NCI-H1930 (cell line): ENCODE measurements at places on chromosomes 2 and 18.

DNA sequence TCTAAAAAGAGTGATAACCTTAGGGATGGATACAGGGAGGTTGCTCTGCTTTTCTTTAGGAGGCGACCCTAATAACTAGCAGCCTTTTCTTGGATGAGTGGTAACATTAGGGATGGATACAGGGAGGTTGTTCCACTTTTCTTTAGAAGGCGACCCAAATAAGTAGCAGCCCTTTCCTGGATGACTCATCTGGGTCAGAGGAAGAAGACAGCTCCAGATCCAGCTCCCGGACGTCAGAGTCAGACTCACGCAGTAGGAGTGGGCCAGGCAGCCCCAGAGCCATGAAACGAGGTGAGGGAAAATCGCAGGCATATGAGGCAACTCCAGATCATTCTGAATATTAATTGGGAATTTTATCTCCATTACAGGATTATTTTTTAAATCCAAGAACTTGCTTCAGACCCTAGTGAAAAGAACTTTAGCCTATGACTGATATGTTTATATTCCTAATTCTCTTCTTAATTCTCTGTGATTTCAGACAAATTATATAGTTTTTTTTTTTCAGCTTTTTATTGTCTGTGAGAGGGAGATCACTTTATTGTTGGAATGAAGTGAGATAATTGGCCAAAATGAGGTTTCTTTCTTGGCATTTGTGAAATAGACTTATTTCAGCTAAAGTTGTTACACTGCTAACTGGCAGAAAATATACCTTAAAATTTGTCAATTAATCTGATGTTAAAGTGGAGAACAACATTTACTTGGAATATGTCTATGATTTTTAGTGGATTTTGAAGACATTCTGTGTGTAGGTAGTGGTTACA, 31.2 kb upstream of the C1GALT1C1L start:
- no peak for DNase-seq

DNA sequence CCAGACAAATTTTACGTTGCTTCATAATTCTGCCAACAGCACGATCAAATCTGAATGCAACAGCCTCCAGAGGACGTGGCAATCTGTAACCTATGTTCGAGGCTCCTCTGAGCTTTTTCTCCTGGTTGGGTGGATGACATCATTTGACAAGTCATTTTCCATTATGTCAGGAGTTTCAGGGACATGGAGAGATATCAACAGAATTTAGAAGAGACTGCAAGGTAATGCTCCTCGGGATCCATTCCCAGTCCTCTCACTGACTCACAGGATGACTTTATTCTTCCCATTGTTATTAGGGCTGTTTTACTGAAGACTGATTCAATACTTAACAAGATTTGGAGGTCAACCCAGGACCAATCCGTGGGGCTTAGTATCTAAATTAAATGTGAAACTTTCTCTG, 72.5 kb upstream of the RNF152 start:
- DNase-seq: no peak

GRCh38 chr18:22459491-22459890, 41.8 kb upstream of the CTAGE1 start:
- no peak for DNase-seq

GRCh38 chr2:144322379-144322778, 197.5 kb downstream of the ZEB2 start:
- no peak for DNase-seq

- no peak for DNase-seq
Measured at GRCh38 chr2:109655287-109655686, 41.1 kb downstream of the SOWAHC start.

GRCh38 chr2:72089537-72089936, 58.1 kb downstream of the CYP26B1 start:
- no peak for DNase-seq

- DNase-seq: no peak
Measured at GRCh38 chr2:135743860-135744259, 2.2 kb downstream of the UBXN4 start.

DNA sequence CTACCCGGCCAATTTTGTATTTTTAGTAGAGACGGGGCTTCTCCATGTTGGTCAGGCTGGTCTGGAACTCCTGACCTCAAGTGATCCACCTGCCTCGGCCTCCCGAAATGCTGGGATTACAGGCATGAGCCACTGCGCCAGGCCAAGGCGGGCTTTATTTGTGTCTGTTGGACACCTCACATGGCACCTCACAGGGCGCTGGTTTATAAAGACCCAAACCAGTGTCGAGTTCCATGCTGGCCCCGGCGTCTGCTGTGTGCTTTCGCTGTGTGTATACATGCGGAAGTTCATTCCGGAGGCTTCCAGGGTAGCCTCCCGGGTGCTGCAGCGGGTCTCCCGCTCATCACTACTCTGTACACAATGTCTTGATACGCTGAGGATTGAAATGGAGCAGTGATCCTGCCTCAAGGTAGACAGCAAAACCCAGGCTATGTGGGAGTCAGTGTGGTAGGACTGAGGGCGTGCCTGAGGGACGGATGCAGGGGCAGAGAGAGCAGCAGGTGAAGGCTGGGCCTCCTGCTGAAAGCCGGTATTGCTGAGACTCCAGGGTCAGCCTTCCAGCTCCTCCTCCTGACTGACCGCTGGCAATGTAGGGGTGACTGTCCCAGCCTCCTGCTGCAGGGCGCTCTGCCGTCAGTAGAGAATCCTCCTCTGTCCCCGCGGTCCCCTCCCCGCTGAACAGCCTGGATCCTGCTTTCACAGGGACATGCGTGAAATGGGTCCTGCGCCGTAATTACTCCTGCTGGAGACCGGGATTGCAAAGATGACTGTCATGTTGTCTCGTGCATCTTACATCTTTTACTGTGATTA, 22.7 kb downstream of the LDLRAD4 start:
- DNase-seq: no peak

DNA sequence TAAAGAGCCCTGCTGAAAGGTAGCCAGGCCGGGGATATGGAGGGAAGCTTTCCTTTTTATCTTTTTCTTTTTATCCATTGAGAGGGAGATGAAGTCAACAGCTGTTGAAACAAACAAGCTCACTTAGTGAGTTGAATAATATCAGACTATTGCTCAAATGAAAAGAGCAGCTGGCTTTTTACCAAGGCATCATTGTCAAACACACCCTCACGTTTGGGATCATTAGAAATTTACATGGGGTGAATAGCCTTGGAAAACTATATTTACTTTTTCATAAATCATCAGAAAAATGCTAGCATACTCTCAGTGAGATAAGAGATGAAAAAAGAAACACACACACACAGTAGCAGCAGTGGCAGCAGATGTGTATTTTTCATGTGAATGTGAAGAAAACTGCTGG, 71.5 kb upstream of the HNMT start:
- DNase-seq: peak; percentile 93

DNA sequence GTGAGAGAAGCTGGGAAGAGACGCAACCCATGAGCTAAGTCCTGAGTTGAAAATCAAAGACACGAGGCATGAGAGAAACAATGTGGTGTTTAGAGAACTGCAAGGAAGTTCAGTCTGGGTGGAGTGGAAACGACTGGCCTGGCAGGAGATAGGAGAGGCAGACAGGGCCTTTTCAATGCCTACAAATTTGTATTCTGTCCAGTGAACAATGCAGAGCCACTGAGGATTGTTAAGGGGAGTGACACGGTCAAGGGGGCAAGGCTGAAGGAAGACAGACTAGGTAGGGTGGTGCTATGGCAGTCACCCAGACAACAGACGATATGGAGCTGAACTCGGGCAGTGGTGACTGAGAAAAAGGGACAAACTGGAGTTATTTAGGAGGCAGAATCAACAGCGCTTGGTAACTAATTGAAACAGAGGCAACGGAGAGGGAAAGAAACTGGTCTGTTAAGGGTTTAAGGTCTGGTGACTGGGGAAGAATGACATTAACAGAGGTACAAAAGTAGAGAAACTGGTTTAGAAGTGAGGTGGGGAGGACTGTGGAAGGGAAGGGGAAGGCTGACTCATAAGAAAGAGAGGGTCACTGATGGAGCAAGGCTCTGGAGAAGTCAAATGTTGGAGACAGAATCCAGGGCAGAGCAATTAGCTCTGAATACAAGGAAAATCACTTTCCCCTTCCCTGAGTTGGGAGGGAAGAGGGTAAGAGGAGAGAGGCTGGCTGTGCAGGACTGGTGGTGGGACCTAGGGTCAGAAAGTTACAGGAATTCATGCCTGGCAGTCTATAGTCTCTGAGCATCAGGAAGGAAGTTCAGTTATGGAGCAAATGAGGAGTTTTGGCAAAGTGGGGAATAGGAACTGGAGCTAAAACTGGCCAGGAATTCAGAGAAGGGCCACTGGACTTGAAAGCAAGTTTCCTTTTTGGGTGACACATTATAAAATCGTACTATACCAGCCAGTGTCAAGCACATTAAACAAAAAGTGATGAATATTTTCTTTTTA, 63.4 kb upstream of the CHRNA1 start:
- no peak for DNase-seq

- no peak for DNase-seq
Measured at GRCh38 chr2:20416723-20417122, 30.2 kb upstream of the RHOB start.

- DNase-seq: no peak
Measured at GRCh38 chr2:159010963-159011362, 42.5 kb downstream of the TANC1 start.

DNA sequence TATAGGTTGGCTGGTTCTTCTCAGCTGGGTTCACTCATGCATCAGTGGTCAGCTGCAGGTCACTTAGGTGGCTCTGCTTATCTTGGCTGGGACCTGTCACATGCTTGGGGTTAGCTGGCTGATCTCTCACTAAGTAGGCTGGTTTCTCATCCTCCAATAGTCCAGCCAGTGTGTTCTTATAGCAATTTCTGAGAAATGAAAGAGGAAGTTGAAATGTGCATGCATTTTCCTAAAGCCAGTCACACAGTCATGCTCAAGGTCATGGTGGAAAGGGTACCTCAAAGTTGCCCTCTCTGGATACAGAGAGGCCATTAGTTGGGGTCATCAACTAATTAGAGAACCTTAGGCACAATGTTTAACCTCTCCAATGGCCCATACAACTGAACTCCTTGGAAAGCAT, 64.4 kb downstream of the KLHL29 start:
- DNase-seq: no peak

DNA sequence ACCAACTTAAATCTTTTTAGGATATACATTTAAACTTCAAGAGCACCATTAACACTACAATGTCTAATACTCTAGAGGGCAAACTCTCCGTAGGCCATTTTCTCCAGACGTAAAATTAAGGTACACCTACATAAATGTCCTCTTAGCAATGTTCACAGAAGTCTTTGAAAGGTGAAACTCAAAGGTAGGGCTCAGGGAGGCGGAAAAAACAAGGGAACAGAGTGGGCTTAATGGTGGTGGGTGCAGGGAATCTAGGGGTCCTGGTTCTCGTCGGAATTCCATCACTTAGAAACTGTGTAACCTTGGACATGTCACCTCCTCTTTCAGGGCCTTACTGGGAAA, 668 bp downstream of the NFU1 start:
- DNase-seq: no peak

GRCh38 chr2:164314148-164314547, 307.1 kb downstream of the GRB14 start:
- DNase-seq: no peak

- DNase-seq: no peak
Measured at GRCh38 chr2:73174941-73175662, 27.3 kb upstream of the NOTO start.

DNA sequence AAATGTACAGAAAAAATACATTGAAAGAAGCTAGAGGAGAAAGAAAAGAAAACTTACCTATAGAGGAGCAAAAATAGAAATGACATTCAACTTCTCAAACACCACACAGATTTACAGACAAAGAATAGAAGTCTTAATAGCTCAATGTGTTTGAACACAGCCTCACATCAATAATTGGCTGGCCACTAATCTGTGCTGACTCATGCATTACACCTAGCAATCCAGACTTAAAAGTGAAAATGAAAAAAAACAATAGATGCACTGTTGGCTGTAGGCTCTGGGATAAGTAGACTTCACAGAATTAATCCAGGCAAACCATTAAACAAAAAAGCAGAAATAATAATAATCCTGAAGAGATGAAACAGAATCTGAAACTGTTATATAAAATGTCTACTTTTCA, 961.3 kb upstream of the CELF4 start:
- DNase-seq: no peak

DNA sequence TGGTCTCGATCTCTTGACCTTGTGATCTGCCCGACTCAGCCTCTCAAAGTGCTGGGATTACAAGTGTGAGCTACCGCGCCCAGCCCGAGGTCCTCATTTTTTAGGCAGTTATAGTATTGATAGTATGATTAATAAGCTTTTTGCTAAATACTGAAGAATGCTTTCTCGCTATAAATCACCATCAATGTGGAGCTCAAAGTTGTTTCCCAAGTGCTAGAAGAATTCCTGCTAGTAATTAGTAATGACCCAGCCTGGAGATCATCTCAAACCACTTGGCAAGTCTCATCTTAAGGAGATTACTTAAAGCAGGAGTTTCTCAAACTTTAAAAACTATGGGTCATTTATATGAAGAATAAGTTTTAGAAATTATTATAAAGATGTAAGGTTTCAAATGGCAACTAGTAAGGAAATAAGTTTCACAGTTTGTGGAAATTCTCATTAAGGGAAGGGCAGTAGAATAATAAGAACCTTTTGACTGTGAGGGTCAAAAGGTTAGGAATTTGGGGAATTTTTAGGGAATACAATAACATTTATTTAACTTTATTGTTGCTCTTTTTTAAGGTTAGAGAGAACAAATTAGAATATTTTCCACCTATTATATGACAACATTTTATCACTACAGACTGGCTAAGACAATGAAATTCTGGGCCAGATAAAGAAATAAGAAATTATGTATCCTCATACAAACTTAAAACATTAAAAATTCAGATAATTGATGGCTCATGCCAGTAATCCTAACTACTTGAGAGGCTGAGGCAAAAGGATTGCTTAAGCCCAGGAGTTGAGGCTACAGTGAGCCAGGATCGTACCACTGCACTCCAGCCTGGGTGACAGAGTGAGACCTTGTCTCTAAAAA, 148.6 kb upstream of the MAP3K20 start:
- DNase-seq: no peak

DNA sequence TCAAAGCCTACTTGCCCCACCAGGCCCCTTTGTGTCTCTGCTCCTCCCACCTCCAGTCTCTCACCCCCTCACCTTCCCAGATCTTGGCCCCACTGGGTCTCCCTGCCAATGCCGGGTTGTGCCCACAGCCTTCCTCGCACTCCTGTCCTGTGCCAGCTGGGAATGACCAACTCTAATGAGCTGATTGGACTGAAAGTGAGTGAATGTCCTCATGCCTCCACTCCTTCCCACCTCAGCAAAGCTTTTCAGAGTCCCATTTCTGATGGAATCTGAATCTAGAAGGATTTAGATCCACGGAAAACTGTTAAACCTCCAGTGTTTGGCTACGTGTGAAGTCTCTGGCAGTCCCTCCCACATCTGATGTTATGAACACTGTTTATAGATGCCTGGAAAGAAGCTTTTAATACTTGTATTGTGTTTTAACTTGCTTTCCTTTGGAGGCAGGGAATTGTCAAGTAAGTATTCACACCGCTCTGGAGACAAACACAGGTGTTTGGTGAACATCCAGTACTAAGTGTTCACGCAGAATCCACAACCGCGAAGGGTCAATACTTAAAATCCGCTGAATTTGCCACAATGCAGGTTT, 103.9 kb downstream of the RTN4 start:
- no peak for DNase-seq
